ENCODE measurements at places on chromosomes 11 and 22.
A peak's percentile ranks its signal among the peaks of the same experiment; 100 is the strongest.

- DNase-seq, result no peak
Observed at GRCh38 chr11:44301564-44302271, 8.2 kb downstream of the ALX4 start.

DNA sequence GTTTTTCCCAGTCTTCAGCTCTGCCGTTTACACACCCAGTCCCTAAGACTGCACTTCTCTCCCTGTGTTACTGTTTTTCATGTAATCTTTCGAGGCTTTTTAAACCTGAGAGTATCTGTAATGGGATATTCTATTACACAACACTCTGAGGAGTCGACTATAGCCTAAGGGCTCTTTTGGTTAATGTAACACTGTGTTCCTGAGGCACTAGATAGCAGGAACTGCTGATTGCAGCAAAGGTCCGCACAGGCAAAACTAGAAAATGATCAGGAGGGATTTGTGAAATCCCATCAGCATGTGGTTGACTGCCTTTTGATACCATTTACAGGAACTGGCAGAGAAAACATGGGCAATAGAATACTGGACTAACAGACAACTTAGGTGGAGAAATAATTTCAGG is 512.3 kb upstream of the RAG2 start:
- no peak for DNase-seq

DNA sequence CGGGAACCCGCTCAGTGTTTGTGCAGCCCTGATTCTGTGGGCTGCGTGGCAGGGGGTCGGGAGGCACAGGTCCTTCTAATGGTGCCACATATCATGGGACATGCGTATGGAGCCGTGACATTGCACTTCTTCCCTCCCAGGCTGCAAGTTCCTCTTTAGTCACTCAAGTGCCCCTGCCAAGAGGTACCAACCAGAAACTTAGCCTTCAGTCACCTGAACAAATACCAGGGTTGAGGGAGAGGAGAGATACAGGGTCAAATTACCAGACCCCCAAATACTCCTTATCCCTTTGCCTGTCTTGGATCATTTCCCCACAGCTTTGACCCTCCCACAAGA is 209.1 kb downstream of the BUD13 start:
- no peak for DNase-seq

- DNase-seq, result no peak
Observed at GRCh38 chr22:50289942-50290630, 17.4 kb downstream of the PLXNB2 start.

- DNase-seq, result peak; percentile 53
Observed at GRCh38 chr22:37303821-37304274, 21.5 kb downstream of the CYTH4 start.

GRCh38 chr11:86804951-86805350 is 4.6 kb downstream of the PRSS23 start:
- no peak for DNase-seq

GRCh38 chr11:1673446-1674172 is 23.4 kb upstream of the KRTAP5-6 start:
- DNase-seq, result no peak

DNA sequence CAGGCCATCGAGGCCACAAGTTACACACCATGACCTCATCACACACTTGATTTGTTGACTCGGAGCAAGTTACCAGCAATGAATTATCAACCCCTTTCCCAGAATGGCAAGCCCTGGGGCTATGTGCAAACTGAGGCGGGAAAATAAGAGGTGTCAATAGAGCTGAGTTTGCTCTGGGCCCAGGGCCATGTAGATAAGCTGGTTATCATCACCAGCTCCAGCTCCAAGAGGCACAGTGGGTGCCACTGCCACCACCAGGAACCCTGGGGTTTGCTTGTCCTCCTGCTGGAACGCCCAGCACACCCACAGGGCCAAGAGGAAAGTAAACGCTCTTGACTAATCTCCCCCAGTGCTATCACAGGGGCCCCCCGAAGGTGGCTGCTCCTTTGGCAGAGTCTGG is 13.0 kb upstream of the VPS37C start:
- DNase-seq, result no peak

DNA sequence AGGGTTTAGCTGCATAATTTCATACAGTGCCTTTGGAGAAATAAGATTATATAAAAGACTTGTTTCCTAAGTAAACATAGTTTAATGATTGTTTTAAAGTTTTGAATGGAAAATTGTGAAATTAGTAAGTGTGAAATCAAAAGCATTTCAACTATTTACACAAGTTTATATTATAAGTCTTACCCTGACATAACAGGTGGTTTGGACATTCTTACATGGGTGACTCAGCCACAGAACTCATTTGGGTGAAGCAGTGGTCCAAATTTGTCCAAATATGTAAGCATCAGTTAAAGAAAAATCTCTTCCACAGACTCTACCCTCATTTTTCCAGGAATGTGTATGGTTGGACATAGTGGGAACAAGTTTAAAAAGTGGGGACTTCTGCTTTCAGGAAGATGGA is 68.0 kb downstream of the USP47 start:
- no peak for DNase-seq

GRCh38 chr11:72685560-72686480 is 11.6 kb upstream of the PDE2A start:
- DNase-seq, result no peak

DNA sequence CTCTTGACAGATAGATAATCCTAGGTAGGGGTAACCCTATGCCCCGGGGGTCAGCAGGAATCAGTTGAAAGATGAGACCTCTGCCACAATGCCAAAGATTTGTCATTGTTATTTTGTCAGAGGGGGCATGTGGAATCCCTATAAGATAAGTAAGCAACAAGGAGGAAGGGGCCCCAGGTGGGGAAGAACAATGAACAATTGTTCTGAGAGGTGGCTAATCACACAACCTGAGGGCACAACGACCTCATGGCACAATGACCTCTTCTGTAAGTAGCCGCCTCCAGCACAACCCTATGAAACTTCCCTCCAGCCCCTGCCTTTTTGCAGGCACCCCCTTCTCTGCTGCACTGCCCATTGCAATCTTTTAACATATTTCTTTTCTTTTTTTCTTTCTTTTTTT is 11.8 kb upstream of the FBLN1 start:
- no peak for DNase-seq

DNA sequence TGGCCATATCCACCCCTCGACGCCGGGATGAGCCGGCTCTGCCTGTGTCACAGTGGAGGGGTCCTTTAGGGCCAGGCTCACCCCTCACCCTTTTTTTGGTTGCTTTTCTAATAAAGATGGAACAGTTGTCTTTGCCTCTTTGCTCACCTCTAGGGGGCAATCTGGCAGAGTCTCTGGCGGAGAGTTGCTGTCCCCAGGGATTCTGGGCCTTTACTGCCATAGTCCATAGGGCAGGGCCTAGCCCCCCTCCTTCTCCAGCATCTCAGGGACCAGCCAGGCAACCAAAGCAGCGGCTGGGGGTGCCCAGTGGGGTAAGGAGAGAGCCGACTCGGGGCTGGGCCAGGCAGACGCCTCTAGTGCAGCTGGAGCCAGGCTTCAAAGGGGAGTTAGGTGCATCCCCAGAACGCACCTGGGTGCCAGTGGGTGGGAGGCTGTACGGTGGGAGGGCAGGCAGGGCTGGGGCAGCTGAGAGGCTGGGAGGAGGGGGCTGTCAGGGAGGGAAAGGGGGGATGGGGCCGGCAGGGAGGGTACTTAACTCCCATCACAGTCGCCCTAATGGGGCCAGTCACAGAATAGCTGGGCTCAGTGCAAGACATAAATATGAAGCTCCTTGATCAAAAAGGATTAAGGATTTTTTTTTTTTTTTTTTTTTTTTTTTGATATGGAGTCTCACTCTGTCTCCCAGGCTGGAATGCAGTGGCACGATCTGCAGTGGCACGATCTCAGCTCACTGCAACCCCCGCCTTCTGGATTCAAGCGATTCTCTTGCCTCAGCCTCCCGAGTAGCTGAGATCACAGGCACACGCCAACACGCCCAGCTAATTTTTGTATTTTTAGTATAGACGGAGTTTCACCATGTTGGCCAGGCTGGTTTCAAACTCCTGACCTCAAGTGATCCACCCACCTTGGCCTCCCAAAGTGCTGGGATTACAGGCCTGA is 2.5 kb upstream of the SUSD2 start:
- DNase-seq, result no peak

DNA sequence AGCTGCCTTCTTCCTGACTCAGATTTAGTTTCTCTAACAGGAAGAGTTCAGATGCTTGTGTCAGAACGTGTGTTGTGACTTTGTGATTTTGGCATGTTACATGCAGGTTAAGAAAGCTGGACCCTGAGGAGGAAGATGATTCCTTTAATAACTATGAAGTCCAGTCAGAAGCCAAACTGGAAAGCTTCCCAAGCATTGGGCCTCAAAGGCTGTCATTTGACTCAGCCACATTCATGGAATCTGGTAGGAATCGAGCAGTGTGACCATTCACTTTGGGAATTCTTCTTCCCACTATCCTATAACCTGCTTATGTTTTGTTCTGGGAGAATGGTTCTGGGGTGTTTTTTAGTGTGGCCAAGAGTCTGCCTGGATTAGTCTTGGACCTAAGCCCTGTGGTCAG is 48.0 kb downstream of the CABIN1 start:
- DNase-seq, result no peak

GRCh38 chr11:64056213-64056785 is 20.6 kb downstream of the FLRT1 start:
- DNase-seq, result no peak

- no peak for DNase-seq
Observed at GRCh38 chr11:19979519-19979845, 180.8 kb downstream of the DBX1 start.

- DNase-seq, result no peak
Observed at GRCh38 chr22:48972979-48973693, 854.5 kb downstream of the BRD1 start.

- no peak for DNase-seq
Observed at GRCh38 chr11:23423104-23423503, 562.8 kb upstream of the CCDC179 start.

DNA sequence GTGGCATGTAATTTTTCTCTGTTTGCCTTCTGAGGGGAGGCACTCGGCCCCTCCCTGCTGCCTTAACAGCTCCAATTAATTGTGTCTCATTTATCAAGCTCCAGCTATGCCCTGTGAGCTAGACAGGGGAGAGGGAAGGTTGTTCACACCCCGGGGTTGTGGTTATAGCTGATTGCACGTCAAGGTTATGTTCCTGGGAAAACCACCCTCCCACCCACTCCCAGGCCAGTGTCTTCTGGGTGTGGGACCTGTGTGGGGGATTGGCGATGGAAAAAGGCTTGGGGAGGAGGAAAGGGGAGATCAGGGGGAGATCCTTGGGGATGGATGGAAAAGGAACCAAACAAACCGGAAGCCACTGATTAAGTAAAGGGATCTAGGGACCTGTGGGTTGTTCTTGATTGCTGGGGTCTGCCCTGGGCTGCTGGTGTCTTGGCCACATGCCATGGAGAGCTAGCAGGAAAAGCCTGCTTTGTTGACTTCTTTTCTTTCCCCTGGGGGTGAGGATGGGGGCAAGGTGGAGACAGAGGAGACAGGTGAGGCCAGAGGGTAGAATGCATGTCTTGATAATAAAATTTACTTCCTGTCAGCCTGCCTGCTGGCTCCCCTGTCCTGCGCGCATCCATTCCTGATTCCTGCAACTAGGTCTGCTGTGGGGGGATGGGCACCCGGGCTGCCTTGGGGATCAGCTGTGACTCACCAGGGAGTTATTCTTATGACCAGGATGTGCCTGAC is 13.5 kb upstream of the SORL1-AS1 start:
- peak; percentile 9 for DNase-seq

DNA sequence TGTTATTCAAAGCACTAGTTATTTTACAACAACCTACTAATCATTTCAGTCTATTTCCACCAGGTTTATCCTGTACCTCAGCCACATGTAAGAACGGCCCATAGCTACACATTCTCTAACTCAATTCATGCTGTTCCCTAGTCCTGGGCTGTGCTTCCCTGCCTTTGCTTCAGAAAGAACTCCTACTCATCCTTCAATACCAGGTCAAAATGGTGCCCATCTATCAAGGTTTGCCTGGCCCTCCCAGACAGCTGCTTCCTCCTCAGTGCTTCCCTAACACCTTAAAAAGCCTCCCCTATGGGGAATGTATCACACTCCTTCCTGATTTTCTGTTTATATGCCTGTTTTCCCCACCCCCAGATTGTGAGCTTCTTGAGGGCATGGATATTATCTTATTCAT is 400.7 kb downstream of the MN1 start:
- DNase-seq, result no peak

GRCh38 chr11:2441171-2441570 is 3.1 kb downstream of the TRPM5 start:
- no peak for DNase-seq

- DNase-seq, result no peak
Observed at GRCh38 chr22:28025866-28026575, 107.0 kb upstream of the PITPNB start.

- DNase-seq, result peak; percentile 5
Observed at GRCh38 chr11:59247531-59248227, 35.0 kb upstream of the MPEG1 start.

Data from GDM1 (cell line).